NCI-H146 (cell line): ENCODE measurements at places on chromosomes 3 and 15.

DNA sequence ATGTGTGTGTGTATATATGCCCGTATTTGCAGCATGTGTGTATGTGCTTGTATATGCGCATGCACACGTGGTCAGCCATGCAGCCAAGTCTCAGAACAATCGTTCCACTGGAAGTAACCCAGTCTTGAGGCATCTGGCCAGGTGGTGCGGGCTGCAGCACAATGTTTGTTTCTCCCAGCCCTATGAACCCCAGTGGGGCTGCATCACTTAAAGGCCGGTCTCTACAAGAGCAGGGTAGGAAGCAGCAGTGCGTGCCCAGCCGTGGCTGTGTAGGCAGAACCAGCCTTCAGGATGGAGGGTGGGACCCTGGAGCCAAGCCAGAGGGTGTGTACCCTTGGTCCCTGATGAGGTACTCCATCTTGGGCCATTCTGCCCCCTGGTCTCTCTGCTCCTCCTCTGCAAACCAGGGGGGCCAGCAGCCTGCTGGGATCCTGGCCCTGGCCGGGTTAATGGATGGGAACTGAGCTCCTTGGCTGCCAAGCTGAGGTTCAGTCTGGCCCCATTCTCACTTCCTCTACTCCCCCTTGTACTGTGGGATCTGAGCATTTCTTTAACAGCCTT, 11.8 kb downstream of the KLF13 start:
- no peak for DNase-seq

GRCh38 chr3:36257158-36257852, 123.0 kb upstream of the STAC start:
- DNase-seq, result no peak

DNA sequence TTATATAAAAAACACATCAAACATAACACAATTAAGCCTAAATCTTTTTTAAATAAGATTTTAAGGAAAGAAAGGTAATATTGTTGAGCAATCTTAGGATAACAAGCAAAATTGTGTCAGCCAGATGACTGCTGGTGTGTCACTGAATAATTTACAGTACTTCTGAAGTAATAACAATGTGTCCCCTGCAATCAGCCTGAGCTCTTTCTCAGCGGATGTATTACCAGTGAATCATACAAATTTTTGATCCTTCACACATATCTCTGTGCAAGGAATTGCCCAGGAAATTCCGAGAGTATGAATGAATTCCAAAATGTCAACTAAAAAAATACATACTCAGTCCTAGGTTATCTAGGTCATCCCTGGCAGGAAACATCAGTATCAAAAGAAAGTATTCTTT, 76.6 kb upstream of the PTX3 start:
- no peak for DNase-seq

- DNase-seq, result no peak
These were observed 42.5 kb downstream of the ZNF445 start for GRCh38 chr3:44434834-44435510.

DNA sequence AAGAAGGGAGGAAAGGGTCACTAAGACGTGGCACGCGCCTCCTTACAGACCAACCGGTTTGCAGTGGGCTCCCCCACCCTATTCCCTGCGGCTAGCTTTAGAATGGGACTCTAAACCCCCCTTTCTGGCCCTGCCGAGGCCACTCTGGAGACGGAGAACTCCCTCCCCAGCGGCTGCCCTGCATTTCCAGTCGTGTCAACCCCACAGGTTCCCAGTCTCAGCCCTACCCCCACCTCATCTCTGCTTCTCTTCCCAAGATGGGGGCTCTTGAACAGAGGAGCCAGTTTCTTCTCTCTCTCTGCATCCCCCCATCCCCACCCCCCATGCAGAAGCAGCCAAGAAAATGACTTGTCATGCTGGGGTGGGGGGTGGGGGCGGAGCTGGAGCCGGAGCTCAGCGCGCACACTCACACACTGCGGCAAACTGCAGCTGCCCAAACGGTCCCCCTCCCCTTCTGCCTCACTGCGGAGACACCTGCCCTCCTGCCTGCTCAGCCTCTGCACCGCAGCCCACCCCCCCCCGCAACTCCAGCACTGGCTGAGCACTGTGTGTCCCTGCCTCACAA, 871 bp downstream of the MAP1A start:
- DNase-seq, result peak; percentile 74

- DNase-seq, result no peak
These were observed 257.0 kb upstream of the GOLGA6L4 start for GRCh38 chr15:83978588-83978987.

- no peak for DNase-seq
These were observed 2.6 kb upstream of the MRPL3 start for GRCh38 chr3:131505421-131505820.

DNA sequence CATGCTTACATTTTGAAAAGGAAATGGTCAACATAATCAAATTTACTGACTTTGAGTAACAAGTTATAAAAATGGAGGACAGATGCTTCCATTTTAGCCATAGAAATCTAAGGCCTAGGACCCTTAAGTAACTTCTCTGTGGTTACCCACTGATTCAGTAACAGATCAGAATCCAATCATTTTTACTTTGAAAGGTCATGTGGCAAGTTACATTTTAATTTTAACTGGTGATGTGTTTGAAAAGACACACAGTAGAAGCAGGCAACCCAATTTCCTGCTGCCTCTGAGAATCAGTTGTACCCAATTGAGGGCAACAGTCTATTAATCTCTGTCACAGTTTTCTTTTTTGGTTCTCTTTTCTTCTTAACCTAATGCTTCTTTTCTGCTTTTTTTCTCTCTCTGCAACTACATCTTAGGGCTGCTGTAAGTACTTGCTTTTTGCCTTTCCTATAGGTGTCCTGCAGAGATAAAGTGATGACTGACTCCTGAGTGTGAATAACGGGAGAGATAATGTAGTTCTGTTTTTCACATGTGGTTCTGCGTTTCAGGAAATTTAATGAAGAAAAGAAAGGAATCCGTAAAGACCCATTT, 3.3 kb downstream of the ZWILCH start:
- DNase-seq, result no peak

GRCh38 chr3:18946524-18946923, 201.8 kb upstream of the KCNH8 start:
- DNase-seq, result no peak

- no peak for DNase-seq
These were observed 8.4 kb downstream of the TMEM40 start for GRCh38 chr3:12750658-12751071.

- DNase-seq, result no peak
These were observed 148.8 kb upstream of the SLC6A11 start for GRCh38 chr3:10667269-10667668.

GRCh38 chr3:179591313-179591712, 13.1 kb downstream of the MRPL47 start:
- DNase-seq, result no peak

DNA sequence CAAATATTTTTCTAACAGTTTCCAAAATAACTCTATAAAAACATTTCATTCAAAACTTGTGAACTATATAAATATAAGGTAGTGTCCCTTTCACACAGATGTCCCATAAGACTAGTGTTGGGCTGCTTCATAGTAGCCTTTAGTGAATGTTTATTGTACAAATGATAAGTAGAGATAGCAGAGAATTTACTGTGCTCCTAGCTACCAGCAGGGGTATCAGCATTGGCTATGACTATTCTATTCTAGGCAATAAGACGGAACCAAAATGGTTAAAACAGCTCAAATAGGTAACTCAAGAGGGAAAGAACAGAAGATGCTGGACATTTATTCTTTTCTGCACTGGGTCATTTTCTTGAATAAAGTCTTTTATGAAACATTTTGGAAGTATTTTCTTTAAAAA, 22.6 kb downstream of the SERPINI2 start:
- no peak for DNase-seq

DNA sequence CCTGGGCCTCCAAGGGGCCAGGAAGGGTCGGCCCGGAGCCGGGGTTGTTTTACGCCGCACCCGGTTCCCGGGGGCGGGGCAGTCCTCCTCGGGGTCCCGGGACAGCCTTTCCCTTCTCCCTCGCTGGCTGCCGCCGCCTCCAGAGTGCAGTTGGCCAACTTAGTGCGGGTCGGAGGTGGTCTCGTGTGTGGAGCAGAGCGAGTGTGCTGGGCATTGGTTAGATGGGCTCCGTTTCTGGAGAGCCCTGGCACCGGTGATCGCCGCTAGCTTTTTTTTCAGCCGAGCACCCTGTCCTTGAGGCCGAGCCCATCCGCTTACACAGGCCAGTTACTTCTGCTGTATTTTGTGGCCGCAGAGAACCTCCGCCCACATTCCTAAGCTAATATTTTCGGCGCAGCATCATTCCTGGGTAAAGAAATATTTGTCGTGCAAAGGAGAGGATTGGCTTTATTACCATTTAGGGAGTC, 585 bp downstream of the KIF23 start:
- peak; percentile 39 for DNase-seq

- no peak for DNase-seq
These were observed 8.5 kb upstream of the FGD5 start for GRCh38 chr3:14810070-14810791.

DNA sequence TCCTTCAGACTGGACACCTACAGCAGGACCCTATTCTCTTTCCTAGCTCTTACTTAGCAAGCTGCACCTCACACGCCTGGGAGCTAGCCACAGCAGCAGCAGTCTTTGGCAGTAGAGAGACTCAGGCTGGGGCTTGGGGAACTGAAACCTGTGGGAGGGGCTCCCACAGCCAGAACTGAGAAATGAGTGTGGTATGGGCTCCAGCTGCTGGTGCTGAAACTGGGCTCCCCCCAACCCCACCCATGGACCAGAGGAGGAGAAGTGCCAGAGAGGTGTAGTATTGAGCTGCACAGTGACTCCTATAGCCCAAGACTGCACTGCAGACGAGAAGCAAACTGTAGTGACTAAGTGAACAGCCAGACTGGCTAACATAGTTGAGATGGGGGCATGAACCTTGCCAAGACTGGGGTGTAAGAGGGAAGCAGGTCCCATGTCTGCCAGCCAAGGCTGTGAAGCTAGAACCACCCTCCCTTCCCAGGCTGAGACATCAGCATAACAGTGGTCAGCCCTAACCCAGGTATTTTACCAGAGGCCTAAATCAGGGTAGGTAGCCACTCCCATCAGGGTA, 62.5 kb downstream of the MYO5A start:
- no peak for DNase-seq

DNA sequence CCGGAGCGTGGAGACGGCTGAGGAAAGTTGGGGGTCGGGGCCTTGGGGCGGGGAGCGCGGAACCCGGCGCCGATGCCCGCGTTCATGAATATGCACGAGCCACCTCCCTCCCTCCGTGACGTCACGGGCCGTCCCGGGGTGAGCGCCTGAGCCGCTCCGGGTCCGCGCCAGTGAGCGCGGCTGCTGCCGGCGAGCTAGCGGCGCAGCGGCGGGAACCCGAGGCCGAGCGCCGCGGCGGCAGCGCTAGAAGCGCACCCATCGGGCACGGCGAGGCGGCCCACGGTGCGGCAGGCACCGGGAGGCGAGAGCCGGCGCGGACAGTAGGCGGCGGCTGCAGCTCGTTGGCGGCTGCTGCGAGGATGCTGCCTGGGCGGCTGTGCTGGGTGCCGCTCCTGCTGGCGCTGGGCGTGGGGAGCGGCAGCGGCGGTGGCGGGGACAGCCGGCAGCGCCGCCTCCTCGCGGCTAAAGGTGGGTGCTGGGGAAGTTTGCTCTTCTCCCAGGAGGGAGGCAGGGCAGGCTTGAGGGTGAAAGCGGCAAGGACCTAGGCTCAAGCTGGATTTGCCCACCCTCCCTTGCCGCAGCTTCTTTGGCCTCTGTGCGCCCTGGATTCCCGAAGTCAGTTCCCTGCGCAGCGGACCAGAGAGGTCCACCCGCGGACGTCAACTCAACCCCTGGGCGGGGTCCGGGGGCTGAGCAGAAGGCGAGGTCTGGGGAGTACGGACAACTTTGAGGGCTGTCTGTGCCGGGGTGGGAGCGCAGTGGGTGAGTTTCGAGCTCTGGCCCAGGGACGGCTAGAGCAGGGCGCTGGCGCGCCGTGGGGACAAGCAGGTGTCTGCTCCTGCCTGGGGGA, at the start of gene CLSTN2:
Gene CLSTN2, plus strand, starts transcription at position 170 of the 850 bp plus-strand sequence.
- peak; percentile 94 for DNase-seq

GRCh38 chr3:139301654-139302053, 42.2 kb upstream of the MRPS22 start:
- DNase-seq, result no peak

GRCh38 chr3:9503283-9503682, 50.3 kb downstream of the LHFPL4 start:
- peak; percentile 63 for DNase-seq

- no peak for DNase-seq
These were observed 176.3 kb upstream of the LMCD1 start for GRCh38 chr3:8325306-8325705.

DNA sequence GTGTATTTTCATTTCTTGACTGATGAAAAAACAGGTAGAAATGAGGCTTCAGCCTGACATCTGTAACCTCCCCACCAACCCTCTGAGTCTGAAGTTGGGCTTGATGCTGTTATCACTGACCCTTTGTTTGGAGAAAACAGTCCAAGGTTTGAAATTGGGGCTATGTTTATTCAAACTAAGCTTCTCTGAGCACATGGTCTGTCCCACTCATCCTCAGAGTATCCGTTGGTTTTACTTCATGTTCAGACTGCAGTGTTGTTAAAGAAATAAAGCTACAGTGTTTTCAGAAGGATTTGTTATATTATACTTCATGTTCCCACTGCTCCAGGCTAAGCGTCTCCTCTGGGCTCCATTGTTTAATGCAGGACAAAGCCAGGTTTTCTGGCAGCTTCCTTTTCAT, 6.0 kb downstream of the MAPKBP1 start:
- DNase-seq, result no peak

DNA sequence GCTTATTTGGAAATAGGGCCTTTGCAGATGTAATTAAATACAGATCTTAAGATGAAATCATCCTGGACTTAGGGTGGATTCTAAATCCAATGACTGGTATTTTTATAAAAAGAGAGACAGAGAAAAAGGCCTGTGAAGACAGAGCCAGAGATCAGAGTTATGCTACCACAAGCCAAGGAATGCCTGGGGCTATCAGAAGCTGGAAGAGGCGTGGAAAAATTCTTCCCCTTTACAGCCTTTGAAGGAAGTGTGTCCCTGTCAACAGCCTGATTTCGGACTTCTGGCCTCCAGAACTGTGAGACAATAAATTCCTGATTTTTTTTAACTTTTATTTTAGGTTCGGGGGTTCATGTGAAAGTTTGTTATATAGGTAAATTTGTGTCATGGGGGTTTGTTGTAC, 154.1 kb upstream of the CADPS start:
- DNase-seq, result no peak

- peak; percentile 22 for DNase-seq
These were observed 57.4 kb downstream of the ANXA2 start for GRCh38 chr15:60340207-60340921.

DNA sequence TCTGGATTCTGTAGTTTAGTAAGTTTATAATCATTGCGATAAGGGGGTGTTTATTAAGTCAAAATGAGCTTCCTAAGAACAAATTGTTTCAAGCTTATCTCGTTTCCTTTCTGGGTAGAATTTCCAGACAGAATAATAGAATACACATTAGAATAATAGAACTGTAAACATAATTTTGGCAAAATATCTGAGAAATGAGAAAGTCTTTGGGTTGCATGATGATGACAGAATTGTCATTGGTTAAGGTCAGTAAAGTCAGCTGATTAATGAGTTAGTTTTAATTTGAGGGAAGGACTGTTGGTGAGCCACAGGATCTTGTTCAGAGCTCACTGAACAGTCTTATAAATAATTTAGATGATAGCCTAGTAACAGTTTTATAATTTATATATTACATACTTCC, 10.2 kb downstream of the EIF2A start:
- DNase-seq, result peak; percentile 12

GRCh38 chr3:181432992-181433391, 278.7 kb upstream of the SOX2 start:
- peak; percentile 97 for DNase-seq

GRCh38 chr3:103195216-103195615, 760.4 kb downstream of the ZPLD1 start:
- DNase-seq, result no peak
